ENCODE measurements at places on chromosomes 6 and 20. TPM values are rescaled to one million over a fixed set of nuclear protein-coding genes. Genes with fewer than 3 reads are reported as not detected.

DNA sequence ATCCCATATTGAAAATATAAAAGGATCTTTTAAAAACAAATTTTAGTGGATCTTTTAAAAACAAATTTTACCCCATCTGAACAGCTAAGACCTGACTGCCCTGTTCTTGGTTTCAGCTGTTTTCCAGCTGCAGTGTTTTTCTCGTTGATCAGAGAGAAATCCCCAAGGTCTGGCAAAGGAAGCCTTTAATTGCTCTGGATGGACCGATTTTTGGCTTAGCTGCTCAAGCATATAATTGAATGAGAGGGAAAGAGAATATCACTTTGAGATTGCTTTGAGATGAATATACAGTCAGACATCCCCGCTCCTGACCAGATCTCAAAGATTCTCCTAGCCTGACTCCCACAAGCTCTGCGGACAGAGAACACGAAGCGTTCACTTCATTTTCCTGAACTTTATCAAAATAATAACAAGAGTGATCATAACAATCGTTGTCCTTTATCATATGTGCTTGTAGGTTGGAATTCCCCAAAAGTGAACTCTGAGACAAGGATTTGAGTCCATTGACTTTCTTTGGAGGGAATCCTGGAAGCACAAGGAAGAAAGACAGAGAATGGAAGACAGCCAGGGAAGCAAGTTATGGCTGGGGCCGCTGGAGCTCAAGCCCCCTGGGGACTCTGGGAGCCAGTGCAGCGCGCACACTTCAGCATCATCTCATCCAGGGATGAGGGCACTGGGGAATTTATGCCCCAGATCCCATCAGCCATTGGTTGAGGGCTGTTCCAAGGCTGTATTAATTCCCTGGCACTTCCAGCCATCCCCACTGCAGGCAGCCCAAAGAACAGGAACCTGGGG is 101.3 kb downstream of the SNX5 start:
- H3K27me3 ChIP-seq = no peaks in the 10 kb centered on the region
- no peak for DNase-seq
- H3K36me3 ChIP-seq = no peaks in the 10 kb centered on the region

The B3GALT4 gene
- total RNA-seq = 5.8 TPM

The RGL2 gene
- total RNA-seq = 23.6 TPM

The UBE2C gene
- total RNA-seq = 31.7 TPM

DNA sequence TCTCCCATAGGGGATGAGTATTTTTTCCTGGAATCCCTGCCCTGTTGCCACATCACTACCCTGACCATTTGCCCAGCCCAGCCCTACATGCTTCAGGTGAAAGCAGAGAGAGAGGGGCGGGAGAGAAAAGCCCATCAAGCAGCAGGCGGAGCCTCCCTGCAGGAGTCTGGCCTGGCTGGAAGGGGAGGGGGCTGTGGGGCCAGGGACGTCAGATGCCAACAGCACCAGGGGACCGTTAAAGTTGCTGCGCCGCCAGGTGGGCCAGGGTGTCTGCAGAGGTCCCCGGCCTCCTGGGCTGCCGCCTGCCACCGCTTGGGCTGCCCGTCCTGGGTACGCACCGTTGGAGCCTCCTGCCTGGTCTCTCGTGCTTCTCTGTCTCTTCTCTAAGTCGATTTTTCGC is 757 bp upstream of the R3HDML start:
- H3K27me3 ChIP-seq = peaks cover 8% of the 10 kb centered on the region
- H3K4me3 ChIP-seq = no peak overlapping the region
- H3K4me1 ChIP-seq = no peaks in the 10 kb centered on the region
- no peak for DNase-seq
- no peak overlapping the region for H3K27ac ChIP-seq
